NCI-H1930 (cell line): ENCODE measurements at places on chromosomes 16 and 17.

DNA sequence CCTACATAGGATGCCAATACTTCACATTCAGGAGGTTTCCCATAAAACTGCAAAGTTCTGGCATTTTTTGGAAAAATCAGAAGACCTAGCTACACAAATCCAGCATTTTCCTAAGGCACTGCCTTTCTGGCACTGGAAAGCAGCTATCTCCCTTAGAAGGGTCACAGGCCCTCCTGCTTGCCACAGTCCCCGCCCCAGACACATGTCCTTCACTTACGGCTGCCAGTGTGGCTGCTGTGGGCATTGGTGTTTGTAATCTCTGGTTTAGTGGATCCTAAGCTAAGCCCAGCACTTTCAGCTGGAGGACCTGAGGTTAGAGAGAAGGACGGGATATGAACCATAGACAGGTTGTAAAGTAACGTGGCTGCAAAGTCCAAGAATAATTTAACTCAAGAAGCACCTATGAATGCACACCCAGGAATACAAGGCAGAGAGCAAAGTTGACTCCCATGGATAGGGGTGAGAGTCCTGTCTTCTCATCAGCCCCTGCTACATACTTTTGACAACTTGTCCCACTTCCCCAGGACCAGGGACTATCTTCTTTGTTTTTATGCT is 100.0 kb downstream of the XYLT1 start:
- no peak for DNase-seq

DNA sequence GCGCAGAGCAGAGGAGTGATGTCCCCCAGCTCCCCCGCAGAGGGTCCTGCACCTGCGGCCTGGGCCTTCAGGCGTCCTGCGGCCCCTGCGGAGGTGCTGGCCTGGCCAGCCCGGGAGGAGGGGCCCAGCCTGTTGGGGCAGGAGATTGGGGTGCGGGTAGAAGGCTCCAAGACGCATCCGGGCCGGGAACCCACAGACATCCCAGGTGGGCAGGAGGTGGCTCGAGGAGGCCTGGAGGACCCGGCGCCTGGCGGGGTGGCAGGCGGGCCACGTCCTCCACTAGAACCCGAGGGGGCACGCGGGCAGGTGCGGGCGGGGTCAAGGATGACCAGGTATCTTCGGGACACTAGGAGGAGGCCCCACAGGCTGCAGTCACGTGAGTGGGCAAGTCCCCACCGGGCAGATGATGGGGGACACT is 647 bp upstream of the SECTM1 start:
- no peak for DNase-seq

- no peak for DNase-seq
Observed at GRCh38 chr16:6633456-6633855, 699.2 kb upstream of the RBFOX1 start.

- DNase-seq = no peak
Observed at GRCh38 chr17:81509972-81510784, 2.4 kb downstream of the ACTG1 start.

- DNase-seq = no peak
Observed at GRCh38 chr17:38786372-38786771, 13.0 kb downstream of the PIP4K2B start.

- no peak for DNase-seq
Observed at GRCh38 chr16:64919929-64920607, 201.8 kb downstream of the CDH11 start.

- DNase-seq = no peak
Observed at GRCh38 chr17:74163836-74164235, 39.6 kb upstream of the RPL38 start.

GRCh38 chr17:73223626-73224230 is 30.9 kb downstream of the COG1 start:
- no peak for DNase-seq

DNA sequence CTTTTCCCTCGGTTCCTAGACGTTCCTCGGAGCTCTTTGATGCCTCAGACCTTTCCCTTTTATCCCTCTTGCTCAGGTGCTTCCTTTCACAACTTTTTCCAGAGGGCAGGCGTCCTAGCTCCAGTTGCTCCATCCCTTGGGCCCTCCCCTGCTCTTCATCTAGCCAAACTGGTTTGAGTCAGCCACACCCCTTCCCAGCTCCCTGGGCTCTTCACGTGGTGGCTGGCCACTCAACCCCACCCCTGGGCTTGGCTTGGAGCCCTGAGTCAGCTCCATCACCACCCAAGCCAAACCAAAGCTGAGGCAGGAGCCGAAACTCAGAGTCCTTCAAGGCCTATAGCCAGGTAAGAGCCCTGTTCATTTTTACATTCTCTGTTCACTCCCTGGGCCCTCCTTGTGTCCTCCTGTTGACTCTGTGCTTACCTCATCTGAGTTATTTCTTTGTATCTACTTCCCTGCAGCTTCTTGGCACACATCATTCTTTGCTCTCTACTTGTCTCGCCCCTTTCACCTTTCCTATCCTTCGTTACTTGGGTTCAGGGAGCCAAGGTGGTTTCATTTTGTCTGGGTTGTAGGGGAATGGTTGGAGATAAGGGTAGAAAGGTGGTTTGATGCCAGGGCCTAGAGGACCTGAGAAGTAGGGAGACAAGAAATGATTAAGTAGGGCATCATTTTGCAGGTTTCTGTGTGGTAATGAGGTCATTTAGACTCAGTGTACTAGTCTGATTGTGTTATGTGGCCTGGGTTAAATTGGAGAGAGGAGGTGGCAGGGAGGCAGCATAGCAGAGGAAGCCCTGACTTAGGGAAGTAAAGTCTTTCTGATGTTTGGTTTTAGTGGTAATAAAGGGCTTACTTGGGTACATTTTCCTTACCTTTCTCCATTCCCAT is 7.6 kb upstream of the PHKG2 start:
- DNase-seq = no peak

DNA sequence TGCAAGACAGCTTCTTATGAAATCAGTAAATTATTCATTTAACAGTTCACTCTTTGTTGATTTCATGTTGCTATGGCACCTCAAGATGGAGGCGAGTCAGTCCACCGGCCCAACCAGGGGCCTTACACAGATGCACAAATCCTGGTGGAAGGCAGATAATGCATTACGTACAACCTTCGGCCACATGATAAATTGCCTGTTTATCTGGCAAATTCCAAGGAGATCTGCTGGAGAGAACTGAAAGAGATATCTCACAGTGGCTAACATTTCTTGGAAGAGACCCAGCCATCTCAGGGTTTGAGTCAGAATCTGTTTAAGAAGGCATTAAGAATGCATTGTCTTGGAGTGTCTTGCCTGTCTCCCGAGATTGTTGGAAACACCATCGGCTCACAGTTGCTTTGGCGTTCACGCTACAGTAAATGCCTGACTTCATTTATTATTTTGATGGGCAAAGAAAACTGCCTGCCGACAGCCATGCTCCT is 225.6 kb downstream of the MSI2 start:
- no peak for DNase-seq

DNA sequence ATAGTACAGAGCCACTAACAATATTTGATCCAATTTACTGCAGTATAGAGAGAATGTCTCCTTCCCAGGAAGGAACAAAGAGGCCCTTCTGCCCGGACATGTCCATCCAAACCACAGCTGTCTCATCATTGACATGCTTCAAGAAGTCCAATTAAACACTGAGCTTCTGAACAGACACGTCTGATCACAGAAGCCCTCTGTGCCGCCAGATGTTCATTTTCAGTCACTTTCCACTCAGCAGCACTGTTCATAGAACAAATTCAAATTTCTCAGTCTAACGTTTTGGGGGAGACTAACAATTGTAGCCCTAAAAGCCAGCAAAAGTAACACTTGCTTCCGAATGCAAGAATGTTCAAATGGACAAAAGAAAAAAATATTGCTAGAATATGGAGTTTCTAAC is 15.3 kb downstream of the ZC3H7A start:
- no peak for DNase-seq

- DNase-seq = no peak
Observed at GRCh38 chr17:4827399-4827798, 5.7 kb upstream of the MINK1 start.

DNA sequence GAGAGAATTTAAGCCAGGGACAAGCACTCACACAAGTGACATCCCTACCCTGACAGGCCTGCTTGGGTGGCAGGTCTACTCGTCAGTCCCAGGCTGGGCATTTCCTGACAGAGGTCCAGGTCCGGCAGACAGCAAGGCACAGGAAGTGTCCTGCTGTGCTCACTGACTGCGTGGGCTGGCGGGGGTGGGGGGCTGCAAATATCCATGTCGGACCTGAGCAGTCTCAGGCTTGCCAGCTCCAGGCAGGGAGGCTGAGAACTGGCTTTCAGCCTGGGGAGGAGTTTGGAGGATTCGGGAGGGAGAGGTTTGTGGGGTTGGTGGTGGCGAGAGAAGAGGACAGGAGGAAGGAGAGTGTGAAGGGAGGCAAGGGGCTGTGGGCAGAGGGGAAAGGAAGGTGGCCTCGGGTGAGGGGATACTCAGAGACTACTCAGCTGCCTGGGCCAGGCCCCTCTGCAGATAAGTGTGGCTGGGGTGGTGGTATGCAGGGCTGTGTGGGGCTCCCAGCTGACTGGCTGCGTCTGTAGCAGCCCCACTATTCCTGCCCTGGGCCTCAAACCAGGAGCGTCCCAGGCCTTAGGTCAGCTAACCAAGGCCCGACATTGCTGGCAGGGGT is 7.8 kb downstream of the HIC1 start:
- DNase-seq = no peak

- no peak for DNase-seq
Observed at GRCh38 chr16:58127634-58128033, 1.5 kb downstream of the CFAP20 start.

GRCh38 chr16:56608876-56609462 is 585 bp downstream of the MT2A start:
- no peak for DNase-seq

GRCh38 chr17:81404558-81405165 is 9.4 kb downstream of the BAHCC1 start:
- no peak for DNase-seq

GRCh38 chr16:20853143-20853542 is 46.8 kb downstream of the REXO5 start:
- DNase-seq = no peak

DNA sequence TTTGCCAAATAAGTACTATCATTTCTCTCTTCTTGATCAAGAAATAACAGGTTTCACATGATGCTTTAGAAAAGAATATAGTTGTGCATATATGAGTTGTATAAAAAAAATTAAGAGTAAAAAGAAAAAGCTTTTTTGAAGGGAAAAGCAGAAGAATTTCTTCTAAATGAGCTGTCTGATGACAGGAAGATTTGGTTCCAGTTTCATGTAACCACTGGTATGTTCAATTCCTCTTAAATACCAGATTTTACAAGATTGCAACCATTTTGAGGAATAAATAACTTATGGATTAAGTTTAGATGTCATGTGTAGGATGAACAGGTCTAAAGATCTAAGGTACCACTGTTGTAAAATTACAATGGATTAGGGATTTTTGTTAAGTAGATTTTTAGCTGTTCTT is 45.0 kb downstream of the VMP1 start:
- DNase-seq = no peak

- no peak for DNase-seq
Observed at GRCh38 chr17:22463110-22463850, 771.0 kb downstream of the KCNJ18 start.

DNA sequence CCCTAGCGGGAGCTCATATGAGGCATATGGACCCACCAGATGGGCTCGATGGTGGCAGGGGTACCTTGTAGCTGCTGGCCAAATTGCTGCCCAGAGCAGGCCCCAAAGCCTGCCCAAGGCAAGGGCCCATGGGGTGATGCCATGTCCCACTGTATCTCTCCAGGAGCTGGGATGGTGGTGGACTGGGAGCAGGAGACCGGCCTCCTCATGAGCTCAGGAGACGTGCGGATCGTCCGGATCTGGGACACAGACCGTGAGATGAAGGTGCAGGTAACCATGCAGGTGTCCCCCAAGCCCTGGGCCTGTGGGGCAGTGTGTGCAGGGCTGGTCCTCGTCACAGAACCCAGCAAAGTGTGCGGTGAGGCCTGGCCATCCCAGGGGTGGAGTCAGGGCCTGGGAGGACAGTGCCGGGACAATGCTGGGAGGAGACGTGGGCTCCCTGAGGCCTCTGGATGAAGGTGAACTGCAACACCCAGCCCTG is 34.1 kb upstream of the CHMP6 start:
- no peak for DNase-seq

- DNase-seq = no peak
Observed at GRCh38 chr16:30755955-30756780, 5.7 kb downstream of the CFAP119 start.

GRCh38 chr16:50340578-50340977 is 28.2 kb downstream of the BRD7 start:
- DNase-seq = no peak

DNA sequence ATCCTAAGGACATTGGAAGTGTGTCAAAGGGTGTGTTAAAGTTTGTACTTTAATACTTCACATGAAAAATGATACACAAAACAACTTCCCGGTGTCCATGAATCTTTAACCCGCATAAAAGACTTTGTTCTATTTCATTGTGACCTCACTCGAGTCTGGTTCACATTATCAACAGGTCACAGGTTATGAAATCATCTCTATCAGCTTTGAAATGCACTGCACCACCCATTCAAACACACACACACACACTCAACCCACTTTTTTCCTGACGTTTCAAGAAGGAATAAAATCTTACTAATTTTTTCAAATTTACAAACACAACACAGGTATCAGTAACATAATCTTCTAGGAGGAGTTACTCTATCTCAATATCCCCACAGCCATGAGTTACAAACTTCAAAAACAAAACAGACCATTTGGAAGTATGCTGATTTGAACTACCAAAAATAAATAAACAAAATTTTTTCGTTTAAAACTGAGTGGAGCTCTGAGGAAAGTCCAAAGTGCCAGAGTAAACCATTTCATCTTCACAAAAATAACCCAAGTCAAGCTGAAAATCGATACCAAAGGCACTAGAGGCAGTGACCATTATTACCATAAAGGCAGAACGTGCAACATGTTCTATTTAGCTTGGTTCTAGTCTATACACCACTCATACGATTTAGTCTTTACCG is 2.7 kb downstream of the ACOX1 start:
- DNase-seq = no peak

GRCh38 chr17:83061586-83061985 is 17.8 kb upstream of the METRNL start:
- DNase-seq = no peak

- no peak for DNase-seq
Observed at GRCh38 chr17:41906465-41907184, 12.1 kb downstream of the ACLY start.

DNA sequence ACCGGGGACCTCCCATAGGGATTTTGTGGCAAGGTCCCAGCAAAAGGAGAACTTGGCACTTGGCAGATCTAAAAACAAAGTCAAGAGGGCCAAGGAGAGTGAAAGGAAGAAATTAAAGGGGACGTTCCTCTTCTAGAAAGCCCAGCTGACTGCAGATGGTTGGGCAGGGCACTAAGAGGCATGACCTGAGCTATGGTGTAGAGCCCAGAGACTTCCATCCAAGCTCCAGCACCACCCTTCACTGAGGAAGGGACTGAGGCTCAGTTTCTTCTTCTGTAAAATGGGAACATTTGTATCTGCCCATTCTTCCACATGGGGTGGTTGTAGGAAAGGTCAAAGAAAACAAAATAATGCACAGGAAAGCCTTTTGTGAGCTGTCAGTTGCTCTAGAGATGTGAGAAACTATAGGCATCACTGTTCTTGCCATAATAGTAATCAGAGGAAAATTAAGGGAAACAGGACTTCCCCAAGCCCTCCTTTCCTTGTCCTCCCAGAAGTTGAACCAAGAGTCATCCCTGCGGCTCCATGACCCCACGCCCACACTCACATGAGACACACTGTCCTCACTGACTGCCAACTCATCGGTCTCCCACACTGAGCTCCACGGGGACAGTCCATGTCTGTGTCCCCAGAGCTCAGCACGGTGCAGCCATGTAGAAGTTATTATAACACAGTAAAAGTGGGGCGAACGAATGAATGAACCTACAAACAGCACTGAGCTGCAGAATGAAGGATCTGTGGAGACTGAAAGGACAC is 10.4 kb downstream of the CD300LF start:
- DNase-seq = no peak
